ENCODE measurements at places on chromosomes 4 and X.

DNA sequence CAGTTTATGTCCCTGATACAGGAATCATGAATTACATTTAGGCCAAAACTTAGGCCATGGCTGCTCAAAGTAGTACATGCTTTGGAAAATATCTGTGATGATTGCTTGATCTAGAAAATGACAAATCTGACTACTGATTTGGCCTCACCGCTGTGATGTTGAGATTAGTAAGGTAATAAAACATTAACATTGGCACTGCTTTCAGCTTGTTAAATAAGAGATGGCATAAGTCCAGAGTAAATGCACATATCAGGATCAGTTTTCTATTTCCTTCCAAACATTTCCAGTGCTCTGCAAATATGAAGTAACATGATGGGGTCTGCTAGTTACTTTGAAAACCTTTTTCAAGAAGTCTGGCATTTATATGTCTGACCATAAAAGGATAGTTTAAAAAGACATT is 687.3 kb upstream of the ACTRT1 start:
- DNase-seq: no peak

DNA sequence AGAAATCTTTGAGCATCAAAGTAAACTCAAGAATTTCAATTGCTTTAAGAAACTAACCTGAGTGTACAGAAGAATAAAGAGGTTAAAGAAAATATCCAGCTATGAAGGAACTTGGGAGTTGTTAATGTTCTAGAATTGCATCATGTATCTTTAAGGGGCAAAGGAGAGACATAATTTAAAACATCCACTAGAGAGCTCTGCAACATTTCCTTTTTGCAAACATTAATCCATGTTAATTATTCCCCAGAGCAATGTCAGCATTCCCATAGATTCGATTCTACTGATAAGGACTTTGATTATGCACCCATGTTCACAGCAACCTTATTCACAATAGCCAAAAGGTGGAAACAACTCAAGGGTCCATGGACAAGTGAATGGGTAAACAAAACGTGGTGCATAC is 80.2 kb upstream of the SORBS2 start:
- DNase-seq: no peak

- peak; percentile 61 for DNase-seq
These were observed 403 bp downstream of the SGCB start for GRCh38 chr4:52037689-52038102.

DNA sequence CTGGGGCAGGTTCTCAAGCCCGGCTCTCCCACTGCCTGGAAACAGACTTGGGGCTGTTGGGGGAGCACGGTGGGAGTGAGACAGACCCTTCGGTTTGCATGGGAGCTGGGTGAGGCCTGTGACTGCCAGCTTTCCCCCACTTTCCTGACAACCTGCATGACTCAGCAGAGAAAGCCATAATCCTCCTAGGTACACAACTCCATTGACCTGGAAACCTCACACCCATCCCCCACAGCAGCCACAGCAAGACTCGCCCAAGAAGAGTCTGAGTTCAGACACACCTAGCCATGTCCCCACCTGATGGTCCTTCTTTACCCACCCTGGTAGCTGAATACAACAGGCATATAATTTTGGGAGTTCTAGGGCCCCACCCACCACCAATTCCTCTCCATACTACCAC is 57.6 kb upstream of the UBQLN2 start:
- DNase-seq: no peak

- DNase-seq: no peak
These were observed 10.5 kb upstream of the TBC1D19 start for GRCh38 chr4:26573389-26573794.

GRCh38 chr4:189032606-189033338 is 893.5 kb downstream of the TRIML1 start:
- no peak for DNase-seq

DNA sequence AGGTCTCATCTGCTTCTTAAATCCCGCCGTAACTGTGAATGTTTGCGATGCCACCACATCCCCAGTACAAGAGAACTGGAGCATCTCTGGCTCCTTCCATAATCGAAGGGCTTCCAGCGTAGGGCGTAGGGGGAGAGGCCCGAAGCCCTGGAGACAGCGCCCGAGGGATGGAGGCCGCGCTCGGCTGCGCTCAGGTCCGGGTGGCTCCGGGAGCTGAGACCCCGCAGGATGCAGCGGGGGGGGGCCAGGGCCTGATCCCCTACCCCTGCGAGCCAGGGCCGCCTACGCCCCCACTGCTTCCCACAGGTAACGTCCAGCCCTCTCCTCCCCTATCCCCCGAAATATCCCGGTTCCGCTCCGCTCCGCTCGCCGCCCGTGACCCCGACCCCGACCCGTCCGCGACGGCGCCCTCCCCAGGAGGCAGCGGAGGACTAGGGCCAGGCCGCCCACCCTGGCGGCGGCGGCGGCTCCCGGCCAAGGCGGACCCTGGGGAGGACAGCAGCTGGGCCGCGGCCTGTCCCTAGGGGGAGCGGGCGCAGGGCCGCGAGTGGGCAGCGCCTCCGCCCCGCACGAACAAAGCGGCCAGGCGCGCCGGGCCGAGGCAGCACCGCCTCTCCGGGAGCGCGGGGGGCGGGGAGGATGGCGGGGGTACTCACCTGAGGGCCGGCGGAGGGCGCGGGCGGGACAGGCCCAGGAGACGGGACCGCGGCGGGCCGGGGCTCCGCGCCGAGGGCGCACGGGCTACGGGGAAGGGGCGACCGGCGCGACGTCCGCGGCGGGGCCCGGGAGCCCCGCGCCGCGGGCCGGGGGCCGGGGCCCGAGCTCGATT is 723 bp downstream of the WDFY3 start:
- DNase-seq: peak; percentile 50

DNA sequence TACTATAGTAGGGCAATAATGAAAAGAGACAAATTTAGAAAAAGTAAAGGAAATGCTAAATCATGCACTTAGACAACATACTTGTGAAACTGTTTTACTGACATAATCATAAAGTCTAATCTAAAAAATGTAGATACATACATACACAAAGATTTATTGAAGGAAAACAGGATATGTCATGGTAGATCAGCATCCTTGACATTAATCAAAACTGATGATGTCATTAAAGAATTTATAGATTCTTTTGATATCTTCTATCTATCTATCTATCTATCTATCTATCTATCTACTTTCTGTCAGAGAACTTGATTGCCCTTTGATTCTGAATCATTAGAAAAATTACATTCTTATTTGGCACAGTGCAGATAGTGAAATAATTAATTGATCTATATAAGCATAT is 311.3 kb downstream of the CCSER1 start:
- DNase-seq: no peak

- no peak for DNase-seq
These were observed 112.7 kb downstream of the HNRNPD start for GRCh38 chr4:82261084-82261483.

Measured in Ammon's horn (tissue), 1 donor.